ENCODE measurements at places on chromosomes 2 and 18.

GRCh38 chr2:240840435-240841060, 20.5 kb upstream of the KIF1A start:
- no peak for DNase-seq

GRCh38 chr18:23421277-23421676, 31.8 kb upstream of the RIOK3 start:
- DNase-seq = no peak

DNA sequence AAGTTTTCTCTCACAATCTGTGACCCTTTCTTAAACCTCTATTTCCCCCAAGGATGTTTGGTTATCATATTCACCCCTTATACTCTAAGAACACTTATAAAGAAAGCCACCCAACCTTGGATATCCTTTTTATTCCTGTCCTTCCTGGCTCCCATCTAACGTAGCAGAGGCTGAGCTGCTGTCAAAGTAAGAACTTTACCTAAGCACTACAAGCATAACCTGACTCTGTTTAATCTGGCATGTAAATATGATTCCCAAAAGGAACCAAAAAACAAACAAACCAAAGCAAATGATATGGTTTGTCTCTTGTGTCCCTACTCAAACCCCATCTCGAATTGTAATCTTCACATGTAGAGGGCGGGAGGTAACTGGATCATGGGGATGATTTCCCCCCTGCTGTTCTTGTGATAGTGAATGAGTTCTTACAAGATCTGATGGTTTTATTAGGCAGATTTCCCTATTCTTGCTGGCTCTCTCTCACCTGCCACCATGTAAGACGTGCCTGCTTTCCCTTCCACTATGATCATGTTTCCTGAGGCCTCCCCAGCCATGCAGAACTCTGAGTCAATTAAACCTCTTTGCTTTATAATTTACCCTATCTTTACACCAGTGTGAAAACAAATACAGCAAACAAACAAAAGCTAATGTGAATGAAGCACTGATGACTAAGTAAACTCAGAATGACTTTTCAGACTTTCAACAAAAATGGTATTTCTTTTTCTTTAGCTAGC, 72.7 kb upstream of the SPOPL start:
- no peak for DNase-seq

DNA sequence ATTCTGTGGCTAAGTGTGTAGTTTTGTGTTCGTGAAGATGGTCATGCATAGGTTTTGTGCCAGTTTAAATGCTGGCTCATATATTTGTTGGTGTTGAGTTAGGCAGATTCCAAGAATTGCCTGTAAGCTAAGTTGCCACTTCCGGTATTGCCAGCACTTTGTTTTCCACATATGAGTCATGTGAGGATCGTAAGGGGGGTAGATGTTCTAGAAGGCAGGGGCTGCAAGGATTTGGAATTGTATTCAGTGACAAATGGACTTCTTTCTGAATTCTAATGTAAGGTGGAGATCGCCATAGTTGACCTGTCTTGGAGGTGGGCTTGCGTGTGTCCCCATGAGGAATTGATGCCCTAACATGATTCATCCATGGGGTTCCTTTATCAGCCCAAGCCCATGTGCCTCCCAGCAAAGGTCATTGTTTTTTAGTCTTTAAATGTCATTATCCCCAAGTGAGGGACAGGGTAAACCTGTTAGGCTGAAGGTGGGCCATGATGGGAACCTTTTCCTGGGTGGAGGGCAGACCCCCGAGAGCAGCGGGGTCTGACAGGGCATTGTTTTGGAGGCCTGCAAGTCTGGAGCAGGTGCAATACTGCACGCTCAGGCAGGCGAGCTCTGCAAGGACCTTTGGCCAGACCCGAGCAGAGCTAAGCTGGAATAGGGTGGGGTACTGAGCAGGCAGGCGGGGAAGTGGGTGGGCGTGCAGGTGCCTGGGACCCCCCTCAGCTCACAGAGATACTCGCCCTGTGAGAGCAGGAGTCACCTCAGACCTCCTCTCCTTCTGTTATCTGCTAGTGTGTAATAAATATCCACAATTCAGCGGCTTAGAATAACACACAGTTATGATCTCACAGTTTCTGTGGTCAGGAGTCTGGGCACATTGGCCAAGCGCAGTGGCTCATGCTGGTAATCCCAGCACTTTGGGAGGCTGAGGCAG, 77.4 kb downstream of the LRRFIP1 start:
- no peak for DNase-seq

DNA sequence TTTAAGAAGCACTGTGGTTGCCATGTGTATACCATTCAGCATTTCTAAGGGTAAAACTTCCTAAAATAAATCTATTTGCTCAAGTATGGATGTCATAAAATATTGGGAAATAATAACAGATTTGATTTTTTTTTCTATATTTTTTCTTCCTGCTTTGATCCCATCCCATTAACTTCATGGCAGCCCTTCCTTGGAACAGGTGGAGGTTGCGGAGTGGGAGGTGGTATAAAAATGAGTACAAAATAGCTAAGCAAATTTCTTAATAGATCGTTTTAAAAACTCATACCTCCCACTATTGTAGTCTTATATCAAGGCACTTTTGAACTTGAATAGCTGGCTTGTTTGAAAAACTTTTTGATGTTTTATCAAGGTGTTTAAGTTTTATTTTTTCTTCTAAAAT, 152.1 kb upstream of the KYNU start:
- DNase-seq = no peak

DNA sequence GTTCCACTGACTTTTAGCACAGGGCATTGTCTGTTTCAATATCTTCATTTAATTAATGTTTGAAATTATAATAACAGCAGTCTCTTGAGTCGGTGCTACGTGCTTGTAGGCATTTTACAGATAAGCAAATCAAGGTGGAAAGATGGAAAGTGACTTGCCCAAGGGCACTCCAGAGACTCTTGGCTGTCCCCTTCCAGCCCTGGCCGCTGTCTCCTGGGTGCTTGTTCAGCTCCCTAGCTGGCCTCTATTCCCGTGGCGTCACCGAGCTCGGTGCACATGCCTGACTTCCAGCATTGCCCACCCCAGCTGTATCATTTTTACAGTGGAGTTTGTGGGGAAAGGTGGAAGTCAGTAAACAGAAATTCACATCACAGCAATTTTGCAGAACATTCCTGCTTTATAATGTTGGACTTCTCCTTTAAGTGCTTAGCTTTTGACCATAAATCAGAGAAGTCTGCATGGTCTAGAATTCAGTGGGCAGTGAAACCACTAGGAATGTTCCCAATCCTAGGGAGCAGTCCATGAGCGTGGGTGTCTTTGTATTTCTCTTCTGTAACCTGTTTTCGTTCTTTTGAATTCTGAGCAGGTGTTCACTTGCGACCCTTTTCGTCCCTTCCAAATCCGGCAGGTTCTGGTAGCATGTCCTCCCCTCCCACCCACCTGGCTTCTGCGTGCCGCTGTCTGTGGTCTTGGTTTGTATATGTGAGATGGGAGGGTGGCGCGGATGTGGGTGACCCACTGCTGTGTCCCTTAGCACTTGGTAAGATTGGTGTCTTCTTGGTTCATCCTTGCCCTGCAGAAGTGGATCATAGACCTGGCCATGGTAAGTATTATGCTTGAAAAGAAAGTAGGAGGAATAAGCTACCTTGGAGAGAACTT, 8.4 kb downstream of the SLC66A3 start:
- DNase-seq = no peak

DNA sequence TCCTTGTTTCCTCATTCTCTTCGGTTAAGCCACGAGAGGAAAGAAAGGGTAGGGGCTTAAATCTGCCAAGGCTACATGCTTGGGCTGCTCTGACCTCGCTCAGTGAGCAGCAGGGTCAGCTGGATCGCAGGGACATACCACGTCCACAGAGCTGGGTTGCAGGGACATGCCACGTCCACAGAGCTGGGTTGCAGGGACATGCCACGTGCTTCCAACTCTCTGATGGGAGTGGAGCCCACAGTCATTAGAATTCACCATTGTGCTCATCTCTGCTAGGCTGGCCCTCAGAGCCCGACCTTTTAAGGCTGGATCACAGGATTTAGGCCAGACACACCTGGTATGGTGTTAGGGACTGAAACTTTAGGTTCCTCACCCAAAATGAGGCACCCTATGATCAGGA, 107.4 kb upstream of the SEC11C start:
- DNase-seq = no peak

DNA sequence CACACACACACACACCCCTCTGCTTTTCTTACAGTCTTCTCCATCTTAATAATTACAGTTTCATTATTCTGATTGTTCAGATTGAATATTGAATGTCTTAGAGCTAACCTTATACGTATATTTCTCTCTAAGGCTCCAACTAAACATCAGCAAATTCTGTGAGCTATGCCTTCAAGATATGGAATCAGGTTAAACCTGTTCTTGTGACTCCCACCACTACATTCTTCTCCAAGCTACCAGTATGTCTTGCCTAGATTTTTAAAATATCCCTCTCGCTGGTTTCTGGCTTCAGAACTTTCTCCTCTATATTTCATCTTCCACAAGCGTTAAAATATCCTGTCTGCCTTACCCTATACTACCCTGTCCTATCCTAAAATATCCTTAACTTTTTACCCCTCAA, 1346.4 kb upstream of the CDH2 start:
- no peak for DNase-seq

Measured in GM12892 (cell line).